Activated T-cell treated with anti-CD3 and anti-CD28 coated beads, Interleukin-2, amount 50 U/mL, for 24 hours (primary cell): ENCODE measurements at places on chromosomes 5 and 9.
A peak's percentile ranks its signal among the peaks of the same experiment; 100 is the strongest.

DNA sequence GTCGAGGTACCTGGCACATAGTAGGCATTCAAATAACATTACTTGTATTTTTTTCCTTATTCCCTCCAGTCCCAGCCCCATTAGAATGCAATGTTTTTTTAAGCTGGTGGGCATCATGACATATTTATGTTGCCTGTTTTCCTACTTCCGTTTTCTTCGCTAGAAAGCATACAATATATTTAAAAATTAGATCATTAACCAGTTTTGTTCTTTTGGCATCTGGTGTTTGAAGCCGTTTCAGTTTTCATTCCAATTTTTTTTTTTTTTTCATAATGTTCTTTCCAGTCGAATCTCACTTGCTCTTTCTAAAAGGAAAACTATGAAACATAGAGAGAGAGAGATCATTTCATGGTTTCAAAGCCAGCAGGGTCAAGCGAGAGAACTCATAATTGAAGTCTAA lies 228.3 kb upstream of the C9orf72 start:
- DNase-seq = no peak

GRCh38 chr5:57499262-57500050 lies 16.8 kb upstream of the ACTBL2 start:
- no peak for DNase-seq

DNA sequence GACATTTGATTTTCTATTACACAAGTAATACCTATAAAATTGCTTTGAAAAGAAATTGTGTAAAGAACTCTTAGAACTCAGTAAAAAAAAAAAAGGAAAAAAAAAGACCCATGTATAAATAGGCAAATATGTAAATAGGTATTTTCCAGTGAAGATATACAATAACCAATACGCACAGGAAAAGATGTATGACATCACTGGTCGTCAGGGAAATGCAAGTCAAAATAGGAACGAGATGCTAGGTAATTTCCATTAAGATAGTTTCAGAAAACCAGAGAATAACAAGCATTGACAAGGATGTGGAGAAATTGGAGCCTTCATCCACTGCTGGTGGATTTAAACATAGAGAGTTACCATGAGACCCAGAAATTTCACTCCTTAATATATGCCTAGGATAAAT lies 708.8 kb downstream of the MTRR start:
- no peak for DNase-seq

GRCh38 chr9:78519786-78520185 lies 222.9 kb downstream of the PSAT1 start:
- no peak for DNase-seq

DNA sequence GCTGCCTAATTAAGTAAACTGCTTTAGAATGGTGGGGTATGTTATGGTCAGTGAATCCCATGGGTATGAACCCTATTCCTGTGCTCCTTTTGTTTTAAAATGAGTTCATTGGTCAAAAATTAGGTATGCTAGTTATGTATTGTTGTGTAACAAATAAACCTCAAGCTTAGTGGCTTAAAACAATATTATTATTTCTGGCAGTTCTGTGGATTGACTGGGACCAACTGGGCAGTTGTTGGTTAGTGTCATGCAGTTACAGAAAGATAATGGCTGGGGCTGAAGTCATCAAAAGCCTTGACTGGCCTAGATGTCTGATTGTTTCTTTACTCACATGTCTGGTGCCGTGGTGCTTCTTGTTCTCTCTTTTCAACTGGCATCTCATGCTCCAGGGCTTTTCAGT lies 8.9 kb upstream of the PTAR1 start:
- no peak for DNase-seq

DNA sequence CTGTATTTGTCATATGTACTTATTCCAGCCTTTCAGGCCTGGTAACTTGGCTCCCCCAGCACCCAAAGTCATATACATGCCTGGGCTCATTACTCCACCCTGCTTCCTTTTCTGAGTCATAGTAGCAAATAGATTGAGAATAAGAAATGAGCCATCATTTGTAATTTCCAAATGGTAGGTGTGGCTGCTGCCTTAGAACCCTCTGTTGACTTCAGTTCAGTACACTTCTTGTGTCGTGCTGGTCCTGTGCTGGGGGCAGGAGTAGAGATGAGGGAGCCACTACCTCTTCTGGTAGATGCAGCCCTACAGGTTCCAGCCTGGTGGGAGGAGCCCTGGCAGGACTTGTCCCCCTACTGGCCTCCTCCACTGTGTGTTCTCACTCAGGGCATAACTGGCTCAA lies 11.1 kb downstream of the GM2A start:
- no peak for DNase-seq

DNA sequence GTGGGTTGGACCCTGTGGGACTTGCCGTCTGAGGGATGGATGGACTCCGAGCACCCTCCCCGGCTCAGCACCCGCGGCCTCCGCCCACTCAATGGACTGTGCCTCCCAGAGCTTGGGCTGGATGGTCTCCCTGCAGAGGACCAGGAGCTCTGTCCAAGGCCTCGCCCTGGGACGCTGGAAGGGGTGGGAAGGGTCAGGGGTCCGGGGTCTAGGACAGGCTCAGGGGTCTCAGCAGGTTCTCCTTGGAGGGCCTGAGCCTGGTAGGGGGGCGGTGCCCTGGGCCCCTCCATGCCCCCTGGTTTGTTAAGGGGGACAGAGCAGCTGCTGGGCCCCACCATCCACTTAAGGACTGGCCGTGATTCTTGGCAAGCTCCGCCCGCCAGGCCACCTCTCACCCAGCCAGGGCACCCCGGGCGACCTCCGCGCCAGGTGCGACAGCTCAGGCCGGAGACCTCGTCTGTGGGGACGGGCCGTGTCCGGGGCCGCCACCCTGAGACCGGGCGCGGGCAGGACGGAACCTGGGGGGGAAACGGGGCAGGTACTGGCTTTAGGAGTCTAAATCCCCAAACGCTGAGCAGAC lies 29.2 kb downstream of the EXOC3 start:
- peak; percentile 62 for DNase-seq

DNA sequence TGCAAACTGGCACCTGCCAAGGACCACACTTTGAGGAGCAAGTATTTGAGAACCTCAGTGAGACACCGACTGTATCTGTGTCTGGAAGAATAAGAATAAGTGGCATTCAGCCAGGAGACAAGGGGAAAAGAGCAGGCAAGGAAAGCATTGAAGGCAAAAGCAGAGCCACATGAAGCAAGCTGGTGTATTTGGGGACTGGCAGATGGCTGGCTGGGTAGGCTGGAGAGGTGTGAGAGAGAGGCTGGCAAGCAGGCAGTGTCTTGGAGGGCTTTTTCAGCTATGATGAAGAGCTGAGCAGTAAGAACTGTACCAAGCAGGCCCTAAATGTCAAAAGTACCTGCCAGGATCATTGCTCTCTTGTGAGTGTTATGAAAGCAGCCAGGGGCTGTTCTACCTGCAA lies 14.1 kb upstream of the C5orf58 start:
- no peak for DNase-seq

DNA sequence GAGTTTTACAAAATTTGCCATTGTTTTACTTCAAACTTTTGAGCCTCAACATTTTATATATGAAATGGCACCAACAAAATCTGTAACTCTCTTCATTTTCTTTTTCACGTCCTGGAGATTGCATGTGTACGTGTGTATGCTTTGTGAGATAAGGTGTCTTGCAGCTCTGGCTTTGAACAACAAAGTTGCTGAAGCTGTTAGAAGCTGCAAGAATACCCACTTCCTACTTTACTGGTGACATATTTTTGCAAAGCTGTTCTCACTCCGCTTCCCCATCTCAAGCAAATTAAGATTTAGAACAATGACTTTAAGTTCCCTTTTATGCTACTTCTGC lies 41.8 kb downstream of the FYB1 start:
- DNase-seq = no peak

- no peak for DNase-seq
Observed at GRCh38 chr9:18343784-18344183, 130.2 kb upstream of the ADAMTSL1 start.

DNA sequence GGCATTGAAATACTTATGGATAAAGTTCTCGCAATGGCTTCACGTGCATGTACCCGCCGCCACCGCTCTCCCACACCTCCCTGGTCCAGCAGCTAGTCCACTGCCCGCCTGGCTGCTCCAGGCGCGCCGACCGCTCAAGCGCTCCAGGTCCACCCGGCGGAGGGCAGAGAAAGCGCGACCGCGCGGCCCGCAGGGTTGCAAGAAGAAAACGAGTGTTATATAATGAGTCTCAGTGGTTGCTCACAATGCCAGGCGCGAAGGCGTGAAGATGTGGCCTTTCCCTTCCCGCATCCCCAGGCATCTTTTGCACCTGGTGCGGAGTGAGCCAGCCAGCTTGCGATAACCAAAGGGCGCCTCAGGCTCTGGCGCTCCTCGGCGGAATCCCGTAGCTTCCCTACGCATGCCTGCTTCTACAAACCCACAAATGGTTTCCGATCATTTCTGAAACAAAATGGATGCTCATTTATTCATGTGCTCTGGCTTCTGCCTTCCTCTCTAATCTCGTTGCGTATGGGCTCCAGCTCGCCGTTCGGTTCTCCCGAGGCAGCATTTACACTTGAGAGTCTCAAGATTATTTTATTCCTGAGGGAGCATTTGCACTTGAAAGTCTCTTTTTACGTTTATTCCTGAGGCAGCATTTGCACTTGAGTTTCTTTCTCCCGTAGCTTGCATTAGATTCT lies 25.7 kb downstream of the CDKN2A start:
- DNase-seq = no peak

DNA sequence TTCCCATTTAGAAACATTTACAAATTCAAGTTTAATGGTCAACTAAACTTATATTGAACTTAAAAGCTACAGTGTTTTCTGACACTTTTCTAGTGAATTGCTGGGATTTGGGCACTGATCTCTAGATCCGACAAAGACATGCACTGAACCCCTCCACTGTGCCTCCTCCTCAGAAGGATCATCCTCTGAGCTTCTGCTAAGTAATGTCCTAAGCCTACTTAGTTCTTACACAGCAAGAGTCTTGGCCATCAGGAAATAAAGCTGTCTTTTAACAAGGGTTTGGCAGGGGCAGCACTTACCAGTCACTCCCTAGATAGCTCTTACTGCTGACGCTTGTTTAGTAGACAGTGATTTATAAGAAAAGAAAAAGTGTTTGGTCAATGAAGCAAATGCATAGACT lies 50.5 kb downstream of the FAM81B start:
- no peak for DNase-seq

DNA sequence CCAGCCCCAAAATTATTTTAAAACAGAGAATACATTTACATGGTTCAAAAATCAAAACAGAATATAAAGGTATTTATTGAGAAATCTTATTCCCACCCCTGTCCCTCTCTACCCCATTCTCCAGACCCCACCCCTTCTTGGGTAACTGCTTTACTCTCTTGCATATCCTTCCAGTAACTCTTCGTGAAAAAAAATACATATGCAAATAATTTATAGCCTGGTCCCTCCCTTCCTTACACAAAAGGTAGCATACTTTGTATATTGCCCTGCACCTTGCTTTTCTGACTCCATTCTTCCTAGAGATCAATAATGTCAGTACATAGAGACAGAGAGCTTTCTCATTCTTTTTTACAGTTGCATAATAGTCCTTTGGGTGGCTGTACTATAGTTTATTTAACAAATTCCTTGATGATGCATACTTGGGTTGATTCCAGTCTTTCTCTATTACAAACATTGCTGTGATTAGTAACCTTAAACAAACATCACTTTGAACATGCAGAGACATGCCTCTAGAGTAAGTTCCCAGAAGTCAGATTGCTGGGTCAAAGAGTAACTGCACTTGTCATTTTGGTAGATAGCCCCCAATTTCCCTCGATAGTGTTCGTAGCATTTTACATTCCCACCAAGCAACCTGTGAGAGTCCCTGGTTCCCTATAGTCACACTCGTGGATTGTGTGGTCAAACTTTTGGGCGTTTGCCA lies 47.9 kb downstream of the STOM start:
- no peak for DNase-seq

- no peak for DNase-seq
Observed at GRCh38 chr5:136631186-136631585, 265.8 kb upstream of the TRPC7 start.

DNA sequence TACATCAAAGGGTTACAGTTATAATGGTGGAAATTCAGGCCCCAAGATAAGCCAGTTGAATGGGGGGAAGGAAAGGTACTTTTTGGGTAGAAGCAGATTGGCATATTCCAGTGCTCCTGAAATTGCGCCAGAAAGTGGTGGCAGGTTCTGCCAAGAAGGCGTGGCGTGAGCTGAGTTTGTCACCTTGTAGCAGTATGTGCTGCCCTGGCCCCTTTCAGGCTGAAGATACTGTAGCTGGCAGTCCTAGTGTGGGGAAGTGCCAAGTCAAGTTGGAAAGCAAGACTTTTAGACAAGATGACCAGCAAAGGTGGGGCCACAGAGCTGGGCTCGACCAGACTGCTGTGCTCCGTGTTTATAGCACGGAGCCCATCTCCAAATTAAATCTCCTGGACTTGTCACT lies 133.6 kb upstream of the GLRA1 start:
- DNase-seq = no peak

DNA sequence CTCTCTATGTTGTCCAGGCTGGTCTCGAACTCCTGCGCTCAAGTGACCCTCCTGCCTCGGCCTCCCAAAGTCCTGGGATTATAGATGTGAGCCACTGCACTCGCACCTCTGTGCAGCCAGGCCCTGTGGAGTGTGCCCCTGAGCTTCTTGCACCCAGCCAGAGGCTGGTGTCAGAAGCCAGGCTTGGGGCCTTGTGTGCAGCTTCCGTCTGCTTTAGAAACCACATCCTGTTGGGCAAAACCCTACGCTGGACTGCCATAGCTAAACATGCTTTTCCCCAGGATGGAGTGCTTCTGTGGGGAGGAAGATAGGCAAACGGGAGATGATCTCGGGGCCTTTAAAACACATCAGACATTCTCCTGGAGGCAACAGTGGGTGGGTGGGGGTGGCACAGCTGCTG lies 40.1 kb downstream of the PRRT1B start:
- DNase-seq = peak; percentile 57

GRCh38 chr5:109298794-109299193 lies 111.0 kb downstream of the PJA2 start:
- no peak for DNase-seq

DNA sequence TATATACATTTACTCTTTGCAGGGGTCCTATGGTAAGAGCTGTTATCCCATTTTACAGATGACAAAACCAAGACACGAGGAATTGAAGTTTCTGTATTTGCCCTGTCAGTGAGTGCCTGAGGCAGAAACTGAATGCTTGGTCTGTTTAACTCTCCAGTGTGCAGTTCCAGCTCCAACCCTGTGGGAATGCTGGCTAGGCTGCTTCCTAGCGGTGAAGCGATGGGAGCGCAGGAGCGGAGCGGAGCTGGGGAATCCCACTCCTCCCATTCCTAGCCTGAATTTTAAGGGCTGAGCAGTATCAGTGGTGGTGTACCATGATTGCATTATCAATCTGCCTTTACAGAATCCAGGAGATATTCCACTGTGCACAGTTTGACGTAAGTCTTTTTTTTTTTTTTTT lies 202.3 kb downstream of the LRRC70 start:
- no peak for DNase-seq

GRCh38 chr5:1897386-1897785 lies 14.7 kb upstream of the IRX4 start:
- no peak for DNase-seq
